ENCODE measurements at places on chromosomes 1 and 21.

GRCh38 chr1:199948587-199949280, 78.8 kb upstream of the NR5A2 start:
- DNase-seq: peak; percentile 8

- no peak for DNase-seq
These were observed 362.9 kb upstream of the VAMP3 start for GRCh38 chr1:7407980-7408770.

GRCh38 chr1:70707214-70707613, 296.1 kb downstream of the CTH start:
- no peak for DNase-seq

DNA sequence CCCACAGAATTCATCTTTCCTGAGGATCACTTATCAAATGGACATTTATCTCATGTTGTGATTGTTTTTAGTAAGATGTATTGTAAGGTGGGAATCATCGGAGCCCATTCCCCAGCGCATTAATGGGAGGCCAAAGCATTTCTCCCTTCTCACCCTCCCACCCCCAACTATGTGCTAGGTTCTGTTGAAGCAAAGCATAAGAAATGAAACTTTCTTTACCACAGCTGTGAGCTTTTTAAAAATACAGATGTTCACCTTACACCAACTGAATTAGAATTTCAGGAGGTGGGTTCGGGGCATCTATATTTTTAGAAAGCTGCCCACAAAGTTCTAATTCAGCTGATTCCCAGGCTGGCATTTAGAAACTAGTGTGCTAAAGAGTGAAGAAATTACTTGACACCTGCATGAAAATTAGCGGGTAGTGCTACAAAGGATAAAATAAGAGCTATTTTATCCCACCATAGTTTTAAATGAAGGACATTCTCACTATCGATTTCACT, 26.3 kb downstream of the UAP1 start:
- no peak for DNase-seq

GRCh38 chr1:229431284-229432115, 2.4 kb downstream of the ACTA1 start:
- DNase-seq: no peak

- DNase-seq: no peak
These were observed 620.6 kb upstream of the CAMK1G start for GRCh38 chr1:208962867-208963266.

- DNase-seq: no peak
These were observed 57.9 kb downstream of the SASS6 start for GRCh38 chr1:100074604-100075395.

DNA sequence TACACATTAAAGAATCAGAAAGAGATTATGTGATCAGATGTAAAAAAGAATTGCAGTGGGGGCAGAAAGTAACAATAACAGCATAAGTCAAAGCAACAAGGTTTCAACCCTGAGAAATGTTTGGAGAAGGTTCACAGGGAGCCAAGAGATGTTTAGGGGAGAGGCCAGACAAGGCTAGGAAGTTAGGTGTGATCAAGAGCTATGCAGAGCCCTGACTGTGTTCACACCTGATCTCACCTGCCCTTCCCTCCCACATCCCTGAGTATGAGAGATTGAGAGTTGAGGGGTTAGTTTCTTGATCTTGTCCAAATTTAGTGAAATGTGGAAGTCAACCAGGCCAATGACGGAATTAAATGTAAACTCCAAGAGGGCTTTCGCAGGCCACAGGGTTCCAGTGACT, 10.2 kb downstream of the PTPN14 start:
- DNase-seq: no peak

DNA sequence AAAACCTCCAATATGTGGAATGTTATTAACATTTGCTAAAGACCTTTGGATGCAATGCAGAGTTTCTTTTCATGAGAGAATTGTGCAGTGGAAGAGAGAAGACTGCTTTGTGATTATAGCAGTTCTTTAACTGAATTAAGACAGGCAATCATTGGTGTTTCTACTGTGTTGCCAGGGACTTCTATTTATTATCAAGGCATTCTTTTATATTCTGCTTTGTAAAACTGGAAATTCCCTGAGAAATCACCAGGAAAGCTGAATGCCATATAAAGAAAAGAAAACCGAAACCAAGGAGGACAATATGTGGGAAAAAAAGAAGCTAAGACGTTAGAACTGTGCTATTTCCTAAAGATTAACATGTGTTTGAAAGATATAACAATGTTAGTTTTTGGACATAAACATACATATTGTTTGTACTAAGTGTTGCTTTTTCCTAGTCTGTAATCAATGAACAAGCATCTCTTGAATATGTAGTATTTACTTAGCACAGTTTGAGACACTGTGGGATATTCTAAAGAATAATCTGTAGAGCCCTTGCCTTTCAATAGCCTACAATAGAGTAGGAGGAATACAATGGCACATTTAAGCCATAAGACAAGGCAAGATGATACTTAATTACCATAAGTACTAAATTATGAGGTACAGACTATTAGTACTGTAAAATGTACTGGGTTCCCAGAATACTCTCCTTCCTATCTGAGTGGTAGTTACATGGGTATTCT, 47.1 kb downstream of the EXTL2 start:
- no peak for DNase-seq

GRCh38 chr21:45356653-45357435, 48.1 kb upstream of the COL18A1 start:
- no peak for DNase-seq

GRCh38 chr1:158008630-158009029, 15.2 kb downstream of the KIRREL1 start:
- DNase-seq: no peak

GRCh38 chr21:39071623-39072214, 111.5 kb downstream of the PSMG1 start:
- DNase-seq: no peak

- DNase-seq: no peak
These were observed 43.0 kb upstream of the TMEM61 start for GRCh38 chr1:54937469-54937868.

- no peak for DNase-seq
These were observed 147.0 kb upstream of the COA6 start for GRCh38 chr1:234226113-234226818.

DNA sequence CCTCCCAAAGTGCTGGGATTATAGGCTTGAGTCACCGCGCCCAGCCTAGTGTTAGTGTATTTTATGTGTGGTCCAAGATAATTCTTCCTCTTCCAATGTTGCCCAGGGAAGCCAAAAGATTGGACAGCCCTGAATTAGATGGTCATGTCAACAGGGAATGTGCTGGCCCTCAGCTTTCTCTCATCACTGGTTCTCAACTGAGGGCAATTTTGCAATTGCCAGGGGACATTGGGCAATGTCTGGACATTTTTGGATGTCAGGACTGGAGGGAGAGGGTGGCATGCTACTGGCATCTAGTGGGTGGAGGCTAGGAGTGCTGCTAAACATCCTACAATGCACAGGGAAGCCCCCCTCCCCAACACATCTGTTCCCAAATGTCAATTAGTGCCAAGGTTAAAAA, 95.0 kb downstream of the LAMC2 start:
- DNase-seq: no peak

- no peak for DNase-seq
These were observed 341.5 kb downstream of the KCNH1 start for GRCh38 chr1:210792250-210793102.

DNA sequence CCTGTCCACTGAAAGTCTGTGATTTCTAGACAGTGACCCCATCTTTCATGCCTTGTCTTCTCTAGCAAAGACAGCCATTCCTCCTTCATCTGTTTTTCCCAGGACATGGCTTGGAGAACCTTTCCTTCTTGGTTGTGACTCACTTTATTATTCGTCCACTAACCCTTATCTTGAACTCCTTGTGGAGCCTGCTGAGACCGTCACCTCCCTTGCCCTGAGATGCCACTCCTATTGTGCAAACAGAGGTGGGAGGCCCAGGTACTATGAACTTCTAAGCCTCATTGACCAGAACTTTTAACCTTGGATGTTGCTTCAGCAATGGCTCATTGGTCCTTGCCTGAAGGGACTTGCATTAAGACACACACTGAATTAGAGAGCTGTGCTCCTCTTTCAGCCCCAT, 117.5 kb downstream of the FOXD2 start:
- no peak for DNase-seq

GRCh38 chr1:205458777-205459566, 3.1 kb upstream of the BLACAT1 start:
- DNase-seq: peak; percentile 39

- DNase-seq: peak; percentile 21
These were observed 98.6 kb downstream of the ENAH start for GRCh38 chr1:225554216-225554812.

- DNase-seq: no peak
These were observed 58.5 kb downstream of the SLC25A24 start for GRCh38 chr1:108141621-108142020.

- peak; percentile 66 for DNase-seq
These were observed 1.8 kb upstream of the PTTG1IP start for GRCh38 chr21:44875316-44875700.

DNA sequence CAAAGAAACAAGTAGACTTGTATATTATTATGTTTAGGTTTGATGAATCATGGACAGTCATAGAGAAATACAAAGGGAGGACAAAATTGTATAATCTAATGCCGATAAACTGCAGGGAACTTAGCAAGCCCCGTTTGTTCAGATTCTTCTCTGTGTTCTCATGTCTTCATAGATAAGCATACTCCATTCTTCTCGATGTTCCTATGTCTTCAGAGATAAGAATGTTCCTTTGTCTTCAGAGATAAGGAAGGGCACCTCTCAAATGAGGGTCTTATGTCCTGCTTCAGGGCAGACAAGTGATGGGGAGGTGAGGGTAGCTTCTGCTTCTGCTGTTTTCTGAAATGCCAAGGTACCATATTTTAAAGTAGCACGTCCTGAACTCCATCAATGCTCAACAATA, 19.7 kb upstream of the TADA1 start:
- no peak for DNase-seq

DNA sequence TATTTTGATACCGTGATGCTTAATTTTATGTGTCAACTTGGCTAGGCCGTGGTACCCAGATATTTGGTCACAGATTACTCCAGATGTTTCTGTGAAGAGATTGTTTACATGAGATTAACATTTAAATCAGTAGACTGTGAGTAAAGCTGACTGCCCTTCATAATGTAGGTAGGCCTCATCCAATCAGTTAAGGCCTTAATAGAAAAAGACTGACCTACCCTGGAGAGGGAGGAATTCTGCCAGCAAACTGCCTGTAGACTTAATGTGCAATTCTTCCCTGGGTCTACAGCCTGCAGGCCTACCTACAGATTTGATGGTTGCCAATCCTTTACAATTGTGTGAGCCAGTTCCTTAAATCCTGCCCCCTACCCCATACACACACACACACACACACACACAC, 4.3 kb downstream of the SETSIP start:
- DNase-seq: no peak

DNA sequence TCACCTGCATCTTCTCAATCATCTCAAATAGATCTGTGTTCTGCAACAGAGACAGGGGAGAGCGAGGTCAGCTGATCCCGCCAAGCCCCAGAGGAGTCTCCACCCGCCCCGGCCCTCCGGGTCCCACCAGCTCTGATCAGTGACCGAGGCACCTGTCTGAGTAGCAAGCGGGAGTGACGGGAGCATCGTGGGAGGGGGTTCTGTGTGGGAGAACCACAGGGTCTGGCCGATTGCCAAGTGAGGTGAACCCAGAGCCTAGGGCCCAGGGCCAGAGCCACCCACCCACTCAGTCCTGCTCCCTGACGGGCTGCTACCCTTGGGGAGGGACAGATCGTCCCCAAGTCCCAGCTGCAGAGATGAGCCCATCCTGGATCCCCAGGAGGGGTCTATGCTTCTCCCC, 49.1 kb downstream of the RAP1GAP start:
- DNase-seq: no peak

- no peak for DNase-seq
These were observed 15.8 kb upstream of the COL6A2 start for GRCh38 chr21:46081862-46082712.

GRCh38 chr1:83641206-83641658, 357.7 kb downstream of the TTLL7 start:
- no peak for DNase-seq

- no peak for DNase-seq
These were observed 673.4 kb upstream of the ADGRL4 start for GRCh38 chr1:79679916-79680315.

GRCh38 chr1:32448773-32449456, 16.0 kb upstream of the ZBTB8B start:
- peak; percentile 35 for DNase-seq

- peak; percentile 38 for DNase-seq
These were observed 6.4 kb downstream of the TGFB2 start for GRCh38 chr1:218351391-218352074.

GRCh38 chr1:51610637-51611036, 6.3 kb upstream of the OSBPL9 start:
- no peak for DNase-seq

- DNase-seq: no peak
These were observed 133.2 kb downstream of the LRIG2 start for GRCh38 chr1:113205980-113206766.

GRCh38 chr1:66506991-66507390, 27.0 kb upstream of the SGIP1 start:
- no peak for DNase-seq

- no peak for DNase-seq
These were observed 12.6 kb downstream of the MEGF6 start for GRCh38 chr1:3598522-3599285.

- no peak for DNase-seq
These were observed 64.9 kb downstream of the SLC45A1 start for GRCh38 chr1:8382608-8383505.

DNA sequence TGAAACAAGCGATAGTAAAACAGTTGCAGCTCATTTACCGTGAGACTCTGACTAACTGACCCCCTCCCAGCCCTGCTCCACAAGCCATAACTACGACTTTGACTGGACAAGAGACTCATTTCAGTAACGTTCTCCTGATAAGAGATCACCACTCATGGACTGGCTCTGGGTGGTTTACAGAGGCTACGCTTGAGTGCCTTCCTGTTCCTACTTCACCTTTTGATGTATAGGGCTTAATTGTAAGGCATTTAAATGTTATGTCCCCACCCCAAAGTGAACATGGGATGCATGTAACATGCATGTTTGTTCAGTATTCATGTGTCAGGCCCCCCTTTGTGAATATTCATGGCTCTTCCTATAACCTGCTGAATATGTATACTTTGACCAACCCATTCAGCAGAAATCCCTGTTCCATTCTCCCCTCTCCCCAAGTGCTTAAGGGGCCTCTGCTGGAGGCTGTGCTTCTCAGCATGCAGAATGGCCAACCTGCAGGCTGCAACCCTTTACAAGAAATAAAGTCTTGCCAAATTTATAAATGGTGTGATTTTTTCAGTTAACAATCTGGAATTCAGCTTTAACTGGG, 50.7 kb upstream of the SPOCD1 start:
- no peak for DNase-seq
